ENCODE measurements at places on chromosomes 1 and 21.
A peak's percentile ranks its signal among the peaks of the same experiment; 100 is the strongest.

DNA sequence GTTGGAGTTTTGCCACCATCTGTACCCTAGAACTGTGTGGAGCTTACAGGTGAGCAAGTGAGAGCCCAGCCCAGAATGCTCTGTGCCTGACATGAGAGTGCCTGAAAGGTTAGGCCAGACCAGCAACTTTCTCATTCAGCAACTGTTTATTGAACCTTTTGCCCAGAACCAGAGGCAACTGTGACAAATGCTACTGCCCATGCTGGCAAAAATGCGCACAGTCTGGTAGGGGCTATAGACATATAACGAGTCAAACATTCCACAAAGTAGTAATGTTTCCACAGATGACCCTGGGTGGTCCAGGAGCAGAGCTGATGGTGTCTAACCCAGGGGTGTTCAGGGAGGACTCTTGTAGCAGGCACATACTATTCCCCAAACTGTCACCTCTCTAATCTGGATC is 56.0 kb upstream of the GCLM start:
- no peak for DNase-seq

DNA sequence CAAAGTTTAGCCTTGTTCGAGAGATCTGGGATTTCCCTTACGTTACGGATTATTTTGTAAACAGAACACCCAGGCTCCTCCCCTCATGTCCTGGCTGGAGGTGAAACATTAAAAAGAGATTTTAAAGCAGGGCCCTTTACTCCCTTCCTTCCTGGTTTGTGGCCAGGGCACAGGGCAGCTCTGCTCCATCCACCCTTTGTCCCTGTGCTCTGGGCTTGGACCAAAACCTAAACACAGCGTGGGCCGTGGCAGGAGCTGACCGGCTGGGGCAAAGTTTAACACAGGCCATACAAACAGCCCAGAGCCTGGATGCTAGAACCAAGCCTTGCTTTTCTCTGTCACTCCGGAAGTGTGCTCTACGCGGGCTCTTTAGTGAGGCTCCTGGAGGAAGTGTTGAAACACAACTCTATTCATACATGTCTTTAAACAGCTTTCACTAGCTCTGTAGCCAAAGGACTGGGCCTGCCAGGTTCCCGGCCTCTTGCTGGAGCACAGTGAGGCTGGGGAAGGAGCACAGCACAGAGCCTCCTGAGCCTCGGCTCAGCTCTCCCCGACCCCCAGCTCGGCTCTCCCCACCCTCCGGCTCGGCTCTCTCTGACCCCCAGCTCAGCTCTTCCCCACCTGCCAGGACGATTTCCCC is 84.7 kb downstream of the PDE9A start:
- DNase-seq: peak; percentile 9

DNA sequence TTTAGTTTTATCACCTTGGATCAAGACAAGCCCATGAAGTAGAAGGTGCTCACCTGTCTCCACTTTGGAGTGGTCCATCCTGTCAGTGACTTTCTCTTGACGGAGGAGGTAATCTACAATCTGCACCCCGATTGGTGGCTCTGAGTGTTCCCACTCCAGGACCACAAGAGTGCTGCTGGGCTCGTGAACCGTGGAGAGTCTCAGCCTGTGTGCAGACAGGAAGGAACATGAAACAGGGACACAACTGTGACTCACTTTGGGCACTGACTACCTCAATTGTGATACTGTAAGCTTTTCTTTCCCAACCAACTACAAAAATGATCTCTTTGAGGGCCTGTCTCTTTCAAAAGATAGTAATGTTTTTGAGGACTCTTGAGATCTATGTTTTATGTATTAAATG is 280.2 kb downstream of the ASTN1 start:
- no peak for DNase-seq

DNA sequence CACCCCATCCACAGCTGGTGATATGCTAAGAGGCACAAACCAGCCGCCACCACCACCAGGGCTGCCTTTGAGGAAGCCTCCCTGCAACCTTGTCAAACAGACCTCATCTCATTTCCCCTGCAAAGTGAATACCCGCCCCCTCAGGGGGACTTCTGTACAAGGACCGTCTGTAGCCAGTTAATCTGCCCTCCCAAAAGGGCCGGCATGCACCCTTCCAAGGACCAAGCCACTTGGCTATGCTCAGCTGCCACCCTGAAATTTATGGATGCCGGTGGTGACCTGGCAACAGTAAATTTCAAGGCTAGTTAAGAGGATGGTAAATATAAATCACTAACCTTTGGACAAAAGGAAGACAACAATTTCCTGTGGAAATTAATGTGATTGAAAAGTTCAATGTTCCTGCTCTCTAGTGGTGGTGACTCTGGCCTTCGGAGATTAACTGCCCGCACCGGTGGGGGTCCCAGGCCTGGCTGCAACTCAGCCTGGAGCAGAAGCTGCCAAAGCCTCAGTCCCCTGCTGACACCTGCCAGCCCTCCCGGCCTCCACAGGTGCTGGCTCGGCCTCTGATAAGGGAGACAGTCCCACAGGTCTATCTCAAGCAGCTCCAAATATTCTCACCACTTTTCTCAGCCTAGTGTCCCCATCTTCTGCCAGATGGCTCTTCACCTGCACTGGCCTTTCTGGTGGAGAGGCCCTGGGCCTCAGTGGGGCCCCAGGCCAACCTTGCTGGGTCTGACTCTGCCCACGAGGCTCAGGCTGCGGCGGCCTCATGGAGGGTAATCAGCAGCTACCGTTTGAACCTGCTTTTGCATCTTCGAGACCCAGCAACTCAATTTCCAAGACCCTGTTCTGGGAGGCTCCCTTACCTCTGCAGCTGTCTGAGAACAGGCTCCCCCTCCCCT is 12.2 kb downstream of the TMEM53 start:
- DNase-seq: no peak

DNA sequence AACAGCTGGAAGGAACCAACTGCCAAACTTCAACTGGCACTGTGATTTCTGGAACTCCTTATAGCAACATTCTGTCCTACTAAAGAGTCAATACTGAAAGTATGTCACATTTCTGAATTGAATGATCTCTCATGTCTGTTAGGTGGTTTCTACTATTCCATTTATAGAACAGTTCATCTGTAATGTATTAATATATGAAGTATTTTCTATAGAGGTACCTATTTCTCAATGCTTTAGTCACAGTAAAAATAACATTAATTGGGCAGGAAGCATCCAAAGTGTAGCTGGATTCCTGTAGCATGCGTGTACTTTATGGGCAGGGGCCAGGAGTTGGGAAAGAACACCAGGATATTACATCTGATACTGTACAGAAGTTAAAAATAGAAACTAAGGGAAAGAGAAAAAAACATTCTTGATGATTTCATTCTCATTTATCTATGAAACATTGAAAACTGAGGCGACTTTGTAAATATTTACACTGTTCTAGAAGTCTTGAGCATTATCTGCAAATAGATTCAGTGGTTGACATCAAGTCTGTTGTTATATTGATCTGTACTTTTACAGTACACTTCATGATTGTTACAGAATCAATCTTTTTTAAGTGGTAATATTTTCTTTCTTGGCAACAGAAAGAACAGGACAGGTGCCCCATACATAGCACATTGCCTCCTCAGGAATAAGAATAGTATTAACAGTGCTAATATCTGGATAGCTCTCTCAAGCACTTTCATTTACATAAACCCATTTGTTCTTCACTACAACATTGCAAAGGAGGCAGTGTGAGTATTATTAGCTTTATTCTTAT is 6.2 kb upstream of the ZNF281 start:
- DNase-seq: no peak

GRCh38 chr1:215603319-215603718 is 36.2 kb downstream of the KCTD3 start:
- DNase-seq: no peak

DNA sequence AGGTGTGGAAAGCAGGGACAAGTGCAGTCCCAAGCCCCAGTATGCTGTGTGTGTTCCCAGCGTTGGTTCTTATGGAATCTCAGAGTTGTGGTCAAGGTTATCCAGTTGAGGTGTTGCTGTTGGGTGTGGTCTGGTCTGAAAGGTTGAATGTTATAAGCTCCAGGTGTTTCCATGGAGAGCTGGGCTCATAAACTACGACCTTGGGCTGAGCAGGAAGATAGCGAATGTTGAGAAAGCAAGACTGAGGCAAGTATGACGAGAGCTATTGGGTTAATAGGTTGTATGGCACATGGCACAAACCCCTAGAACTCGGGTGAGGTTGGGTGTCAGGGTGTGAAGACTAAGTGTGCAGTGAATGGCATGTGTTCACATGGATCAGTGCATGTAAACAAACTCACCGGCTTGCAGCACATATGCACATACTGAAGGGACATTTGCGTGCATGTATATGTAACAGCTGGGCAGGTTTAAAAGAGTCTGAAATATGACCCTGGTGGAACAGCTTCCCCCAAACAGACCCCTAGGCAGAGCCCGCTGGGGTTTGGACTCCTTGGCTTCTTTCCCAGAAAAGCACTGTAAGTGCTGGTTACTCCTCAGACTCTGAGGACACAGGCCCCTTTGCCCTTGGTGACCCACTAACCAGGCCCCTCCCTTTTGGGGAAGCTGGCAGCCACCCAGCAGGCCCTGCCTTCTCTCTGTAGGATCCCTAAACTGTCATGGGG is 117.5 kb downstream of the NAV1 start:
- DNase-seq: no peak

DNA sequence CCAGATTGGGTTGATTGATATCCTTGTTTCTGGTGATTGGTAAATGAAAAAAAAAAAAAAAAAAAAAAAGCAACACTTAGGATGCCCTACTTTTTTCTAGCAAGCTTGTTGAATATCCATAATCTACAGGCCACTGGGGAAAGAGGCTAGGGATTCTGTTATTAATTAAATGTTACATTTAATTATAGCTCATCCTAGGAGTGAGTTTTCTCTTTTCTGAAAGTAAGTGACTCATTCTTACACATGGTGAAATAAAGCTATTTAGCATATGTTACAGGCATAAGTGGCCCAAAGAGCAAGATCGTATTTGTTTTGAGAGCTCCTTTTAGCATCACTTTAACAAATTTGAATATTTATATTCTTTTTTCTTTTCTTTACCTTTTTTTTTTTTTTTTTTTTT is 94.5 kb downstream of the FNBP1L start:
- no peak for DNase-seq

All from activated effector memory CD4-positive, alpha-beta T cell treated with anti-CD3 and anti-CD28 coated beads, Interleukin-2, amount 50 U/mL, for 16 hours (primary cell).